Midbrain (tissue), 1 donor: ENCODE measurements at places on chromosomes 13 and 19.

GRCh38 chr19:31018936-31019335 is 330.3 kb downstream of the TSHZ3 start:
- DNase-seq = no peak

GRCh38 chr19:46448601-46449000 is 19.9 kb upstream of the PNMA8C start:
- no peak for DNase-seq

- DNase-seq = no peak
Observed at GRCh38 chr13:106640515-106640914, 72.6 kb upstream of the ARGLU1 start.

- no peak for DNase-seq
Observed at GRCh38 chr13:101489643-101490405, 37.3 kb downstream of the ITGBL1 start.

DNA sequence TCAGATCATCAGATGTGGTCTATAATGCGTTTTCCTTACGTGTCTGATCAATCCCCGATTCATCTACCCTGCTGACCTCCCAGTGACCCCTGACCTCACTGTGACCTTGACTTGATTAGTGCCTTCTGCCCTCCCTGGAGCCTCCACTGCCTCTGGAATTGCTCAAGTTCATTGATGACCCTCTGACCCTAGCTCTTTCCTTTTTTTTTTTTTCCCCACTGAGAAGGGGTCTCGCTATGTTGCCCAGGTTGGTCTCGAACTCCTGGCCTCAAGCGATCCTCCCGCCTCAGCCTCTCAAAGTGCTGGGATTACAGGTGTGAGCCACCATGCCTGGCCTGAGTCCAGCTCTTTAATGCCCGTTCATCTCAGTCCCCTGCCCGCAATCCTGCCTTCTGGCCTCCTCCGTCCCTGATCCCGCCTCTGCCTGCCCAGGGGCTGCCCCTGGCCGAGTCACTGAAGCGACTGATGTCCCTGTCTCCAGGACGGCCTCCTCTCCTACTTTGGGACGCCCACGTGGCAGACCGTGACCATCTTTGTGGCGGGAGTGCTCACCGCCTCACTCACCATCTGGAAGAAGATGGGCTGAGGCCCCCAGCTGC is 4.0 kb upstream of the FTL start:
- no peak for DNase-seq
